Left kidney (tissue), 8 donors: ENCODE measurements at places on chromosomes 12 and 14. TPM values are rescaled to one million over a fixed set of nuclear protein-coding genes. Genes with fewer than 3 reads are reported as not detected.

The PLEKHD1 gene
- polyA plus RNA-seq: 5.4 TPM

The SLC25A47 gene
- polyA plus RNA-seq: not detected

DNA sequence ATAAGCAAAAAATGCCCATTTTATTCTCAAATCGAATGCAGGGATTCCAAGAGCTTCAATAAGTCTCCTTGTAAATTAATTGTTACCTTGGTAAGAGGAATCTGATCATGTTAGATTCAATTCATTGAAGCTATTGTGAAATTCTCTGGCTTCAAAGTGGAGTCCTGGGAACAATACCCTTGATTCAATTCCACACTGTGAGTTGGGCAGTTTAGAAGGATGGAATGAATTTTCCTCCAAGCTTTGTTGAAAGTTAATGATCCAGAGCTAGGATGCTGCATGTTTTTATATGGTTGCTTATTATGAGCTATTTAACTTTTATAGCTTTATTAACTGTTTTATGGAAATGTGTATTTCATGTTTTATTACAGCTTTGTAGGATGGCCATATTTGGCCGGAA is 89.9 kb upstream of the IGF1 start:
- no peak for DNase-seq

- no peak for DNase-seq
Observed at GRCh38 chr14:97626088-97626487, 828.9 kb downstream of the VRK1 start.

- no peak for DNase-seq
Observed at GRCh38 chr12:34607520-34608195, 585.4 kb downstream of the ALG10 start.

DNA sequence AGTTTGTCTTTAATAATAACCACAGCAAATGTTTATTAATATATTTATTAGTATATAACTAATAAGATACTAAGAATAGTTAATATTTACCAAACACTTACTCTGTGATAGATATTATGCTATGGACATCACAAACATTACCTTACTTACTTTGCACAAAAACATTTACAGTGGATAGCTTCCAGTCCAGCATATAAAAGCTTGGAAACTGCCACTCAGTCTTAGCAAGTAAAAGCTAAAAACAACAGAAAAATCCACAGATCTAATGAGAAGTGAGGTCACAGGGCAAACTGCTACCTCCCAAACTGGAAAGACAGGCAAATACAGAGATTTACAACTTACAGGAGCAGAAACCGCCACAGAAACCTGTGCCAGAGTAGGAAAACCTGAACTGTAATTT is 99.8 kb downstream of the METTL25 start:
- peak; percentile 10 for DNase-seq

GRCh38 chr12:26239852-26240815 is 44.8 kb downstream of the SSPN start:
- DNase-seq: no peak

GRCh38 chr12:56220611-56221231 is 1.0 kb downstream of the RNF41 start:
- DNase-seq: no peak

DNA sequence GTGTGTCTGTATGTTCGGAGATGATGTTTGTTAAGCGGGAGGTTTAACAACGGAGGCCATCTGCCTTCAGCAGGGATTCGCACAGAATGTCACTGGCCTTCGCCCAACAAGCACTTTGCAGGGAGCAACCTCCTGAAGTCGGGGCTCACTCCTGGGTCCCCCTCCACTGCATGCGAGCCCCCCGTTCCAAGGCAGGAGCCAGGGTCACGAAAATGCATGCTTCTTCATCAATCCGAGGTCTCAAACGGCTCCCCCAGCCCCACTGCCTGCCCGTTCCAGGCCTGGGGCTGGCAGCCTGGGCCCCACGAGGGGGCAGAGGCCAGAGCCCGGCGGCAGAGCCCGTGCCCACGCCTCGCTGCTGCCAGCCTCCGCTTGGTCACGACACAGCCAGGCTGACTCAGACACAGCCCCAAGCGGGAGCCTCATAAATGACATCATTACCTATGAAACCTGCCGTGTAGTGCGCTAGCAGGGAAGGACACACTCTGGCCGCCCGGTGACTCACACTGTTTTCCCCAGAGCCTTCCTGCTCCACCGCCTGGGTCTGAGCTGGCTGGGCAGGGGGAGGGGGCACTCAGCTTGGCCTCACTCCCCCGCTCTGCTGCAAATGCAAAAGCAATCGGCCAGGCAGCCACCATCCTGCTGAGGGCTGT is 169.5 kb upstream of the RTL1 start:
- DNase-seq: peak; percentile 76

DNA sequence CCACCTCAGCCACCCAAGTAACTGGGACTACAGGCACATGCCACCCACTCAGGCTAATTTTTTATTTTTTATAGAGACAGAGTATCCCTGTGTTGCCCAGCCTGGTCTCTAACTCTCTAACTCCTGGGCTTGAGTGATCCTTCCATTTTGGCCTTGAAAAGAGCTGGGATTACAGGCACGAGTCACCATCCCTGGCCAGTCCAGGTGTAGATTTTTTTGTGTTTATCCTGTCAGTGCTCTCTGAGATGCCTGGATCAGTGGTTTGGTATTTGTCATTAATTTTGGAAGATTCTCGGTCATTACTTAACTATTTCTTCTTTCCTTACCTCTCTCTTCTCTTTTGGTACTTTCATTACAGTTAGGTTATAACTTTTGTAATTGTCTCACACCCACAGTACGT is 5.3 kb upstream of the HIF1A start:
- DNase-seq: no peak
